AG10803 (cell line): ENCODE measurements at places on chromosomes 12 and 14.

- no peak for DNase-seq
Observed at GRCh38 chr14:54687750-54688119, 120.8 kb downstream of the SAMD4A start.

GRCh38 chr12:64877363-64878004 is 53.0 kb downstream of the TBC1D30 start:
- no peak for DNase-seq

GRCh38 chr14:100404419-100404818 is 81.3 kb downstream of the SLC25A47 start:
- DNase-seq: no peak

- no peak for DNase-seq
Observed at GRCh38 chr14:69054030-69054429, 74.9 kb upstream of the ACTN1 start.

DNA sequence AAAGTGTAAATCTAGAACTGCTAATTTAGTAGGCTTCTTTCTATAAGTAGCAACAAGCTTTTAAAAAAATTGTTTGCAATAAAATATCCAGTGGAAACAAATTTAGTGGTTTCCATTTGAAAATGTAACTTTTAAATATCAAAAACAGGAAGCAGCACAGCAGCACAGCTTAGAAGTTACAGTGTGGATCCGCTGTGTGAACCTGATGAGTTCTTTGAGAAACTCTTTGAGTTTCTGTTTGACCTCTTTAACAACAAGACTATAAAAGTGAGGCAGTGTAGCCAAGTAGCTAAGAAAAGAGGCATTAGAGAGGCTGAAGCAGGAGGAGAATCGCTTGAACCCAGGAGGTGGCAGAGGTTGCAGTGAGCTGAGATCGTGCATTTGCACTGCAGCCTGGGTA is 178.3 kb downstream of the NAV3 start:
- DNase-seq: no peak

GRCh38 chr14:105993814-105994213 is 467.4 kb downstream of the TMEM121 start:
- no peak for DNase-seq
